MG63 (cell line): ENCODE measurements at places on chromosomes 12 and 14. TPM values are rescaled to one million over a fixed set of nuclear protein-coding genes. Genes with fewer than 3 reads are reported as not detected.

KRT85 gene
- not detected in 2 replicates for total RNA-seq

HAL gene
- not detected in 2 replicates for total RNA-seq

SERPINA10 gene
- not detected in 2 replicates for total RNA-seq

SIX6 gene
- not detected in 2 replicates for total RNA-seq

DENND5B gene
- total RNA-seq = 8.7 and 14.5 TPM in 2 replicates

TPI1 gene
- total RNA-seq = 1,500 and 1,845 TPM in 2 replicates

BLOC1S1 gene
- 75.7 and 97.6 TPM in 2 replicates for total RNA-seq

SENP1 gene
- 15.6 and 16.3 TPM in 2 replicates for total RNA-seq

- DNase-seq = no peak
Observed at GRCh38 chr12:96295532-96296160, 101.5 kb downstream of the ELK3 start.

- DNase-seq = no peak
Observed at GRCh38 chr14:56216626-56217379, 98.6 kb downstream of the PELI2 start.

- DNase-seq = no peak
Observed at GRCh38 chr12:26467351-26467750, 272.0 kb downstream of the SSPN start.

DNA sequence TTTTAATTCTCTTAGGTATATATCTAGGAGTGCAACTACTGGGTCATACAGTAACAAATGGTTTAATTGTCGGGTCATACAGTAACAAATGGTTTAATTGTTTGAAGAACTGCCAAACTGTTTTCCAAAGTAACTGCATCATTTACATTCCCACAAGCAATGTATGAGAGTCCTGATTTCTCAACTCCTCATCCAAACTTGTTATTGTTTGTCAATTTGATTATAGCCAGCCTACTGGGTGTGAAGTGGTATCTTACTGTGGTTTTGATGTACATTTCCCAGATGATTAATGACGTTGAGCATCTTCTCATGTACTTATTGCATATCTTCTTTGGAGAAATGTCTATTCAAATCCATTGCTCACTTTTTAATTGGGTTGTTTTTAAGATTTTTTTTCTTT lies 67.6 kb upstream of the CFL2 start:
- no peak for DNase-seq

DNA sequence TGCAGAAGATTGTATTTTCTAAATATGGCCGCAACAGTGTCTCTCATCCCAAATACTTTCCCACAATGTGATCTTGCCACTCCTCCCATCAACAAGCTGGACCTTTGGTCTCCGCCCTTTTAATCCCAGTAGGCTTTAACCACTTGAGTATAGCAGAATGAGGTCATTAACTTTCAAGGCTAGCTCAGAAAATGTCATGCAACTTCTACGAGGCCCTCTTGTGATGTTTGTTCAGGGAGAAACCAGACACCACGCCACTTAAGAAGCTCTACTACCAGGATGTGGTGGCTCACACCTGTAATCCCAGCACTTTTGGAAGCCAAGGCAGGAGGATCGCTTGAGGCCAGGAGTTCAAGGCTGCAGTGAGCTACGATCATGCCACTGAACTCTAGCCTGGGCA lies 20.1 kb upstream of the OR6J1 start:
- DNase-seq = no peak

DNA sequence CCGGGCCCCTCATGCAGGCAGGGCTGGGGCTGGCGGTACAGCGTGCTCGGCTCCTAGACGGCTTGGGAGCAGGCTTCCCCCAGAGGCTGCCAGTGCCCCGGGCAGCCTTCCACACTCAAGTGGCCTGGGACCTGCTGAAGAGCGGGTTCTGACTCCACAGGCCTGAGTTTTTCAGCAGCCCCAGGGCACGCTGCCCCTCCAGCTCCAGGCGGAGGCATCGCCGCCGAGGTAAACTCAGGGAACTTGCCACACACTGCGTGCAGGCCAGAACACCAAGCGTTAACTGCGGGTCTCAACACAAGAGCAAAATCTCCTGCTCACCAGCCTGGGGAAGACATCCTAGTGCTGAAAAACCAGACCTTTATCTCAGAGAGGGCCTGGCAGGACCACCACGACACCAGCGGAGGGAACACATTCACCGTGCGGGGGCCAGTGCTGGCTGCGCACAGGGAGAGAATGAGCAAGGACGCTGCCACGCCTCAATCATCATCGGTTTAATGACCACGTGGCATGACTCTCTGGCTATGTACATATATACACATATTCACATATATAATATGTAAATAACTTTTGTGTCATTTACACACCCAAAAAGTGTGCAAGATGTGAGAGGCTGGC lies 21.3 kb downstream of the PSMC1 start:
- no peak for DNase-seq

DNA sequence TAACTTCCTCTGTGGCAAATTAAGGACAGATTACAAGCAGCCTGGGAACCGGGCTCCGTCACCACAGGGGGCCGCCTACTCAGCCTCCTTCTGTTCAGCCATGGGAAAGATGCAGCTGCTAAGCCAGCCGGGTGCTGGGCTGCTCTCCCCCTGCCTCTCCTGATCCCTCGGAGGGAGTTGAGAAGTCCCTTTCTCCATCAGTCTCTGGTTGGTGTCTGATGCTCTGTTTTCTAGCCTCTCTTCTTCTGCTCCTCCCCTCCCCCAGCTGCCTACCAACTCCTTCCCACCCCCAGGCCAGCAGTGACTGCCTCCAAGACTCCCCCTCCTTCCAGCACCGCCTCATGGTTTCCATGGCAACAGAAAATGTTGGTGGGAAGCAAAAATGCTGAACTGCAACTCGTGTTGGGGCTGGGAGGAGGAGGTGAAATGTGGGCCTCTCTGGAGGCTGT lies 486.7 kb downstream of the APAF1 start:
- DNase-seq = peak; percentile 63

DNA sequence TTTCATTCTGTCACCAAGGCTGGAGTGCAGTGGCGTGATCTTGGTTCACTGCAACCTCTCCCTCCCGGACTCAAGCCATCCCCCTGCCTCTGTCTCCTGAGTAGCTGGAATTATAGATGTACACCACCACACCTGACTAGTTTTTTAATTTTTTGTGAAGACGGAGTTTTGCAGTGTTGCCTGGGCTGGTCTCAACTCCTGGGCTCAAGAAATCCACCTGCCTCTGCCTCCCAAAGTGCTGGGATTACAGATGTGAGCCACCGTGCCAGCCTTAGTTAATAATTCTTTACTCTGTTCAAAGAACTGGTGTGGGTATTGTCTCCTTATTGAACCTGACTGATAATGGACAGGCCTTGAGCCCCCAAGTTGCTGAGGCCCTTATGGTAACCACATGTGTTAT lies 10.4 kb upstream of the KRT7 start:
- DNase-seq = no peak

- no peak for DNase-seq
Observed at GRCh38 chr14:65351493-65352194, 60.9 kb upstream of the FUT8 start.

GRCh38 chr12:108784270-108784669 lies 53.0 kb upstream of the CORO1C start:
- DNase-seq = no peak

DNA sequence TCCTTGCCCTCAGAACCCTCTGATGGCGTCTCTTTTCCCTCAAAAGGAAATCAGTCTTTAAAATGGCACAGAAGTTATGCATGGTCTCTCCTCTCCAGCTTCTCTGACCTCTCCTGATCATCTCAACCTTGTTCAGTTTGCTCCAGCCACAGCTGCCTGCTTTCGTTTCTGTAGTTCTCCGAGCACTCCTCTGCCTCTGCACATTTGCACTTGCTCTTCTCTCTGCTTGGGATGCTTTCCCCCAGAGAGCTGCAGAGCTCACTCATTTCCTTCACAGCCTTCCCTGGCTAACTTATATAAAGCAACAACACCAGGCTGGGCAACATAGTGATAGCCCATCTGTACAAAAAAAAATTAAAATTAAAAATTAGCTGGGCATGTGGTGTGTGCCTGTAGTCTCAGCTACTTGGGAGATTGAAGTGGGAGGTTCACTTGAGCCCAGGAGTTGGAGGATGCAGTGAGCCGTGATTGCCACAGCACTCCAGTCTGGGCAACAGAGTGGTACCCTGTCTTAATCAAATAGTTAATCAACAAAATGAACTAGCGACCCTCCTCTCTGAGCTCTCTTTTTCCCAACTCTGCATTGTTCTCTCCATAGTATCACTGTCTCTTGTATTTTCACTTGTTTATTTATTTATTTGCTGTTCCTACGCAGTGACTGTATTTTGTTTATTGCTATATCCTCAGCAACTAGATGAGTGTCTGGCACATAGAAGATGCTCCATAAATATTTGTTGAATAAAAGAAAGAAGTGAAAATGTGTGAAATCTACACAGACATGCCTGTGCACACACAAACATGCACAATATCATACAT lies 37.7 kb downstream of the PPFIBP1 start:
- DNase-seq = no peak

- DNase-seq = no peak
Observed at GRCh38 chr14:76880449-76880848, 54.2 kb downstream of the LRRC74A start.

DNA sequence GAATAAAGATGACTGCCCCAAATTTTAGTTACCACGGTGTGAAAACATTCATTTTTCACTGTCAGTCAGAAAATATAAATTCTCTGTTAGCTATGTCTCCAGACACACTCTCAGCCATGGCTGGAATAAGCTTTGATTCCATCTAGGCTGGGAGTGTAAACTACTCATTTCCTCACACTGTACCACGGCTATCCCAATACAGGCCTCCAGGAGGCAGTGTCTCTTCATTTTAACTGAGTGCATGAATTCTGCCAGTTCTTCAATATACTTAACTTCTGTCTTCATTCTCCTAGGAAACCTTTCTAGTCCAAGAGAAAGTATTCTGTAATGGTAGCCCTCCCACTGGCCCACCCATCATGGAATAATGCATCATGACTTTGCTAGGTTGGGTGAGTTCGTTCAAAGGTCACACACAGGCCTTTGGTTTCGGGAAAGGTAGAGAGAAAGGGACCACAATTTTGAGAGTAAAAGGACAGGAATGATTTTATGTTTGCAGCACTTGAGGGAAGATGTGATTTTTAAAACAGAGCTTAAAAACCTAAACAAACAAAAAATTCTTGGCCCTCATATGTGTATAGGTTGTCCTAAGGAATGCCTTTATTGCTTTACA lies 381.1 kb downstream of the SEC23A start:
- DNase-seq = peak; percentile 4

GRCh38 chr14:70784886-70785285 lies 24.4 kb downstream of the MAP3K9 start:
- no peak for DNase-seq

DNA sequence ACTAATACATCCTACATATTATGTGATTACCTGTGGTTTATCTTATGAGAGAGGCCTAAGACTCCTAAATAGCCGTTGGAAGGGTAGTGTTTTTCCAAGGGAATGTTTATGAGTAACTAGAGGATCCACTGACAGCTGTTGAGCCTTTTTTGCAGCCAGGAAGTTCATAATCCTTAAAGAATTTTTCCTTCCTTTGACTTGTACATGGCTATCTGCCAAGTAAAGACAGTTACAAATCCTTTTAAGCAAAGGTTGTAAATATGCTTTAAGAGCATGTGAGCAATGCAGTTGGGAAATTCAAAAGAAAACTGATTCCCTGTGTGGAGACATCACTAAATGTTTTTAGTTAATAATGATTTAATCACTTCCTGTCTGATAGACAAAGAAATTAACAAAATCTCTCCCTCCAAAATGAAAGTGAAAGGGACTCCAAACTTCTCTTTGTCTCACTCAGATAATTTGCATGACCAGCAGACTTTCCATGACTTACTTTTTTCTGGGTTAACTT lies 333.8 kb downstream of the PDZRN4 start:
- DNase-seq = peak; percentile 28

DNA sequence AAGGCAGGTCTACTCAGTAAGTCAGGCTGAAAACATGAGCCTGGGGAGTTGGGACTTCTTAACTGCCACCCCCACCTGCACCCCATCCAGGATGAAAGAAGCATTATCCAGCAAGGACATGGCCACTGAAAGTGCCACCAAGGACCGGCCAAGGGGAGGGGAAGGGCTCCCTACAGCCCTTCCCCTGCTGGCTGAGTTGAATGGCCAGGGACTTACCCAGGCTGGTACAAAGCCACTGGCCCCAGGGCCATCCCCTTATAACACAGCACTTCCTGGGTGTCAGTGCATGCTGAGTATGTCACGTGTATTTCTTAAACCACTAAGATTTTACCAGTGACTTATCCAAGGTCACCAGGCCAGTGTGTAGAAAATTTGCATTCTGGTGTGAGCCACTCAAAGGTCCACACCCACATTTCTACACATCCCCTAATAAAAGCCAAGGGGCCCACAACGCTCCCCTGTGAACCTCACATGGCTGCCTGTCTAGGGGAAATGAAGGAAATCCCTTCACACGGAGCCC lies 29.3 kb upstream of the ZFP36L1 start:
- no peak for DNase-seq

GRCh38 chr14:88844980-88845491 lies 20.6 kb downstream of the TTC8 start:
- no peak for DNase-seq

DNA sequence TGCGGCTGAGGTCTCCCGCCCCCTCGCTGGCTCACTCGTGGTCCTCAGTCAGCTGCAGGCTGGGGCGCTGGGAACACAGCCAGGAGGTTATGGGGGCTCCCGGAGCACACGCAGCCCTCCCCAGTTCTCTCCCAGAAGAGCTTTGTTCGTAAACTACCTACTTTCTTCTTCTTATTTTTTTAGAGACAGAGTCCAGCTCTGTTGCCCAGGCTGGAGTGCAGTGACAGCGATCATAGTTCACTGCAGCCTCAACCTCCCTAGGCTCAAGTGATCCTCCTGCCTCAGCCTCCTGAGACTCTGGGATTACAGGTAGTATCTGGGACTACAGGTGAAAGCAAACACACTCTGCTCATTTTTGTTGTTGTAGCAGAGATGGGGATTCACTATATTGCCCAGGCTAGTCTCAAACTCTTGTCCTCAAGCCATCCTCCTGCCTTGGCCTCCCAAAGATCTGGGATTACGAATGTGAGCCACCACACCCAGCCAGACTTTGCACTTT lies 15.5 kb upstream of the PLA2G1B start:
- DNase-seq = no peak

DNA sequence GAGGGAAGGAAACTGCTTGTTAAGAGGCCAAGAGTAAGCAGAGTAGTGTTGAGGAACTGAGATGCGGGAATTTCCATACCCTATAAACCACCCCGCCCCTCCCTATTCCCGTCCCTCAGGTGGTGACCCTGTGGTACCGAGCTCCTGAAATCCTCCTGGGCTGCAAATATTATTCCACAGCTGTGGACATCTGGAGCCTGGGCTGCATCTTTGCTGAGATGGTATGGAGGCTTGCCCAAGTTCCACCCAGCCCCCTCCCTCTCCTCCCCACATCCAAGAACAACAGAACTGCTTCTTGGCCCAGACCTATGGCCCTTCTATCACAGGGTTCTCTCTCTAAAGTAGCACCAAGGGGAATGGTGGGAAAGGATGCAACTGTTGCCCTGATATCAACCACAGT lies 2.7 kb downstream of the CDK2 start:
- DNase-seq = no peak
